ENCODE measurements at places on chromosomes 2 and 18.

- DNase-seq: no peak
Measured at GRCh38 chr18:62885804-62886203, 170.5 kb downstream of the PHLPP1 start.

GRCh38 chr2:186427970-186428369, 58.1 kb upstream of the ZC3H15 start:
- no peak for DNase-seq

DNA sequence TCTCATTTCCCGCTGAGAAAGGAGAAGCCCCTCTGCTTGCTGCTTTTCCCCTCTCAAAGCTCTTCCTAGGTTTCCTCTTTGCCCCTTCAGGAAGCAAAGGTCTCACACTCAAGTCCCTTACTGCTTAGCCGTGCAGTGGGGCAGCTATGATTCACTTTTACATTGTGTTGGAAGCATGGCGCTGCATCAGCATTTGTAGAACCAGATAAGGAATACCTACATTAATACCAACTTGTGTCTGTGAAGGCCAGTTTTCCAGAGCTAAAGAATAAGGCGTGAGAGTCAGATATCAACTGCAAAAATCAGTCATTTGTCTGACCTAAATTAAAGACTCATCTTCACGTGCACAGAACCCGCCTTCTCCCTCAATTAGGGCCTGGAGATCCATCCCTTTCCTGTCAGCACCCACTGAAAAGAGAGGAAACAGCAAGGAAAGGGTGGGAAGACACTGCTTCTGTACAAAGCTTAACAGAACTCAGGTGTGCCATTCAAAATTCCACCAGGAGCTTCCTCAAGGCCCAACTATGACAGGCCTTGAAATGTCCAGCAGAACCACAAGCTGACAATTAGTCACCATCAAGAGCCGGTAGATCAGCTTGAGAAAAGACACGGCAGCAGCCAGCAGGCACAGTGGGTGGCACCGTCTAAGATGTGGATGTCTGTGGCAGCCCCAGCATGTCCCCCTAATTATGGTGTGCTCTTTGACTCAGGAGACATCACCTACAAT, 16.1 kb upstream of the XDH start:
- DNase-seq: no peak

- peak; percentile 68 for DNase-seq
Measured at GRCh38 chr2:209334188-209335017, 89.4 kb upstream of the MAP2 start.

DNA sequence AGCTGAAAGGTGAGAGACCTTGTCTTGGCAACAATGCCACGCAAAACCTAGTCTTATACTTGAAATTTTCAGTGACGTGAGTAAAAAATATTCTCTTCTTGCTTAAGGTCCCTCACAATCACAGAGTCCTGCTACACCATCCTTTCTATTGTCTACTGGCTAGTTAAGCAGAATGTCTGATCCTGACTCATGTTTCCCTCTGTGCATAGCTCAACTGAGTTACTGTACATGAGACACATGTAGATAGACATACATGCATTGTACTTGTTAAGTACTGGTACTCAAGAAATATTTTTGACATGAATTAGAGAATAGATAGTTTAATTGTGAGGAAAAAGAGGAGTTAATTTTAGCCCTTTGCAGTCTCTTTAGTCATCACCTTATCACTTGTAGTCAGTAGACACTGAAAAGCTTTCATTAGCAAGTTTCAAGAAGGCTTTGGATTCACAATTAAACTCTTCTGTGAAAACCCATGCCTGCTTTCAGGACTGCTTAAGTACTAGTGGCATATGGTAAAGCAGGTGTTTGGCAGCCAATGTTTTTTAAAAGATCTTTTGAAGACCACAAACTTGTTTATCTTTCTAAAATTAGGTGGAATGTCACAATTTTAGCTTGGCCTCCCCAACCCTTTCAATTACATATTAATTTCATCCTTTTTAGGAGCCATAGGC, 158.7 kb upstream of the CCDC150 start:
- peak; percentile 36 for DNase-seq

GRCh38 chr2:95354925-95355324, 47.6 kb upstream of the FAHD2A start:
- DNase-seq: no peak

DNA sequence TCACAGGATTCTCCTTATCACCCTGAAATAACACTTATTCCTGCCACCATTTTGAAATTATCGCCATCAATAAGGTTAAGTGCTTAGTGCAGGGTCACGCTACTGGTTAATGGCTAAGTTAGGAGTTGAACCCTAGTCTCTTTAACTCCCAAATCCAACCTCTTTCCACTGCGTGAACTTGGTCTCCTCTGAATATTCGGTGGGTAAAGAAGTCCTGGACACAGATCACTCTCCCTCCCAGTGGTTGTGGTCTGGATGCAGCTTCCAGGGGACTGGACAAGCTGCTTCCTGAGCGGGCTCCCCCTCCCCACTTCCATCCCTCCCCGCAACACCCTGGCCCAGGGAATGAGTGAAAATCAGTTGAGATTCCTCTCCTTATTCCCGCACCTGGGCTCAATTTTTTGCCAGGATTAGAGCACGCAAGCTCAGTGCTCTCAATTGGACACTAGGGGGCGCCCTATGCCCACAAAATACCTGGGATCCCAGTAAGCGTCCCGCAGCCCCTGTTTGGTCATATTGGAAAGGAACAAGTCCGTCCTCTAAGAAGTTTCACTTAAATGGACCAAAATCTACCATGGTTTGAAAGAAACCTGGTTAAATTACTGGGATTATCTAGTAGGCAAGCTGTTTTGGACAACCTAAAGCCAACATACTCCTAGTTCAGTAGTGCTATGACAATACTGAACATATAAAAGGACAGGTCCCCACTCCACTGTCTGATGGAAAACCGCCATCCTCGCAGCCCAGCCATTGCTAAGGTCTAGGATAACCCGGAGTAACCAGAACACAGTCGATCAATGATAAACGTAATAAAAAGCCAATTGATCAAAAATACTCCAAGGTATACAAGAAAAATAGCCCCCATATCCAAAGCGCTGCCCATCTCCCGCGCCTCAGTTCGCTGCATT, 40.4 kb downstream of the DHRS9 start:
- DNase-seq: peak; percentile 71

- no peak for DNase-seq
Measured at GRCh38 chr2:163641986-163642385, 93.8 kb downstream of the FIGN start.

- DNase-seq: peak; percentile 75
Measured at GRCh38 chr2:217890445-217890844, 112.3 kb downstream of the TNS1 start.

GRCh38 chr2:235330775-235331451, 162.9 kb upstream of the AGAP1 start:
- DNase-seq: peak; percentile 90

GRCh38 chr2:241877989-241878970, 8.8 kb downstream of the RTP5 start:
- peak; percentile 74 for DNase-seq

DNA sequence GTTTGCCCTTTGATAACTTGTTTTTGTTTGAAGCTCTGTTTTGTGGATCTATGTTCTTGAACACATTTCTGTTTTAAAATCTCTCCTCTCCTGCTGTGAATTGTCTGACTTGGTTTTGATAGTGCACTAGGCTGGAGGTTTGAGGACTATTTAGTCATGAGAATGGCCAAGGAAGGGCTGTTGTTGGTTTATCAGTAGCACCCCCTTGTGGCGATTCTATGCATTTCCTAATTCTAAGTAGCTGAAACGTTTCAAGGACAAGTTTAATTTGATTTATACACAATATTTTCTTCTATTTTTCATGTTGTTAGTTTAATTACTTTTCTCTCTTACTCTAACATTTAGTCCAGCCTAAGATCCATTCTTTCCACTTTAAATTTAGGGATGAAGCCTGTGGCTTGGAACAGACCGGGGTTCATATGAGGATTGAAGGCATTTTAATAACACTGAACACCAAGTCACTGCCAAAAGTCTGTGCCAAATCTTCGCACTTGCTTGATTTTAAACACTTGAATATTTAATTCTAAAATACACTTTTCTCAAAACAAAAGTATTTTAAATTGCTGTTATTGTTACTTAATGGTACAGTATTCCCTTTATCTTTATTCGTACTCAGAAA, 166.0 kb downstream of the SOCS6 start:
- DNase-seq: peak; percentile 69

GRCh38 chr2:171655586-171655985, 31.7 kb upstream of the DYNC1I2 start:
- no peak for DNase-seq

DNA sequence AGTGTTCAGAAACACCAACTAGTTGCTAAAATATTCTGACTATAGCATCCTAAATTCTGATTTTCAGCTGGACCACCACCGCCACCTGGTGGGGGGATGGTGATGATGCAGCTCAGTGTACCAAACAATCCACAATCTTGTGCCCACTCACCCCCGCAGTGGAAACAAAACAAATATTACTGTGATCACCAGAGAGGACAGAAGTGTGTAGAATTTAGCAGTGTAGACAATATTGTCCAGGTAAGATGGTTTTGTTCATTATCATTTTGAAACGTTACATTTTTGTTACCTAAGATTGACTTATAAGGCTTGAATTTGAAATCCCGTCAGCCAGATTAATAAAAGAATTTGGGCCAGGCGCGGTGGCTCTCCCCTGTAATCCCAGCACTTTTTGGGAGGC, 31.7 kb upstream of the UBXN4 start:
- DNase-seq: peak; percentile 52

Measured in EL (cell line).